ENCODE measurements at places on chromosomes 4 and X. TPM values are rescaled to one million over a fixed set of nuclear protein-coding genes. Genes with fewer than 3 reads are reported as not detected.

MAB21L2 gene
- total RNA-seq = not detected

- no peak for DNase-seq
These were observed 93.1 kb downstream of the GPC3 start for GRCh38 chrX:133892337-133892736.

CT45A8 gene
- not detected for total RNA-seq

DNA sequence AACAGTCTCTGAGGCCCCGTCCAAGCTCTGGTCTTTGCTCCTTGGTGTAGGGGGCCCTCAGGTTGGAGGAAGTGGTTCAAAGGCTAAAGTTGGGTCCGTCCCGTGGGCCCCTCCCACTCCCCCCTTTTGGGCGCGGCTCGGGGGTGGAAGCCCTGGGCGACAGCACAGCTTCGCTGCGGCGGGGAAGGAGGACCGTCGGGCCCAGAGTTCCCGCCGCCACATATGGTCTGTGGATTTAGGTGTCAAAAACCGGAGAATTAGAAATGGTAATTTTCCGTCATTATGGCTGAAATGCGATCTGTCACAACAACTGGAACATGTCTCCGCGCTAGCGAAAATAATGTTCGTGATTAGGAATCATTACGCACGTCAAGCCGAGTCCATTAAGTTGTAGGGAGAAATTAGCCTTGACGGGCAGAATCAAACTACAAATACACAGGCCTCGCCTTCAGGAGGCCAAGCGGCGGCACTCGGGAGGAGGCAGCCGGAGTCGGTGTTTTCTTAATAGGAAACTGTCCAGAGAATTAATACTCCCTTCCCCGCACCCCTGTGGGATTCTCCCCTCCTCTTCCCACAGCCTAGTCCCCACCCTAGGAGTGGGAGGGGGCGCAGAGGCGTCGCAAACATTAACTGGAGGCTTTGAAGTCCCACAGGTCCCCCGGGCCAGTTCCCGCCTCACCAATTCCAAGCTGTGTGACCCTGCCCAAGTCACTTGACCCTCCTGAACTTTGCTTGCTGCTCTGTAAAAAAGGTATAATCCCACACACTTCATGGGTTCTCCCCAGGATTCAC lies 15.0 kb downstream of the NKX3-2 start:
- DNase-seq = no peak

DNA sequence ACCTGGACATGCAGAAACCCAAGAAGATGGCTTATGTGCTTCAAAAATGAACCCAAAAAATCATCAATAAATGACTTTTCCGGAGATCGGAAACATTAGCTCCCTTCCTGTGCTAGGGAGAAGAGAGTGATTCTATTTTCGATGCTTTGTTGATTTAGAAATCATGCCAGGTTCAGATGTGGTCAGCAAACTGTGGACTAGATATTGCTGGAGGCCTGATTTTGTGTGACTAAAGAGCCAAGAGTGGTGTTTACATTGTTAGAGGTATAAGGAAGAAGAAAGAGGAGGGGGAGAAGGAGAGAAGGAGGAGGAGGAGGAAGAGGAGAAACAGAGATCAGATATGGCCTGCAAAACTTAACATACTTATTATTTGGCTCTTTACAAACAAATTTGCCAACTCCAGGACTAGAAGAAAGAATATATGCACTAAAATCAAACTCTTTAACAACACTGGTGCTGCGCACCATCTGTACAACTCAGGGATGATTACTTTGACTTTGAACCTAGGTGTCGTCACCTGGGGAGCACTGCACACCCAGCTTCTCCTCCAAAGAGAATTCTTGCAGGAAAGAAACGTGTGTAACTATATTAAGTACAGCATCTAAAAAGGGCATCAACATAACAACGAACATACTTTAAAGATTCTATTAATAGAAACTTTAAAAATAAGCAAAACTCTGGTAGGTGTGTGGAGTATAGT lies 664.9 kb upstream of the LCORL start:
- DNase-seq = no peak

GRCh38 chr4:3476936-3477749 lies 14.0 kb downstream of the DOK7 start:
- DNase-seq = no peak

Measured in activated CD8-positive, alpha-beta memory T cell treated with anti-CD3 and anti-CD28 coated beads, Interleukin-2, amount 10 ng/mL, durations not matched to agents 7 days and 5 days (primary cell).